ENCODE measurements at places on chromosomes 11 and 22. TPM values are rescaled to one million over a fixed set of nuclear protein-coding genes. Genes with fewer than 3 reads are reported as not detected.

The FAM83F gene
- 2.7 TPM for total RNA-seq

The OR2AG1 gene
- total RNA-seq = not detected

The CAT gene
- total RNA-seq = 41.0 TPM

The KRTAP5-9 gene
- not detected for total RNA-seq

The OR51I1 gene
- not detected for total RNA-seq

The TMEM191B gene
- 0.10 TPM for total RNA-seq

The OR6M1 gene
- not detected for total RNA-seq

The EXPH5 gene
- total RNA-seq = 3.8 TPM

The FAT3 gene
- total RNA-seq = under 0.01 TPM
